Bronchial smooth muscle cell (primary cell): ENCODE measurements at places on chromosomes 6 and 20. TPM values are rescaled to one million over a fixed set of nuclear protein-coding genes. Genes with fewer than 3 reads are reported as not detected.

Gene E2F1
- 0.77 and 1.3 TPM in 2 replicates for total RNA-seq

Gene TMEM14C
- 111 and 119 TPM in 2 replicates for total RNA-seq

Gene TFAP2D
- not detected in 2 replicates for total RNA-seq

Gene KCNQ5
- 0.32 and 0.34 TPM in 2 replicates for total RNA-seq

Gene LY6G6C
- total RNA-seq = not detected in 2 replicates

Gene PRDM13
- total RNA-seq = not detected in 2 replicates

Gene SPTLC3
- total RNA-seq = 4.6 and 13.4 TPM in 2 replicates

Gene NEURL2
- 4.7 and 6.8 TPM in 2 replicates for total RNA-seq

Gene ADTRP
- 2.2 and 3.0 TPM in 2 replicates for total RNA-seq

Gene ZNF391
- 0.79 and 1.0 TPM in 2 replicates for total RNA-seq

Gene NCOA7
- total RNA-seq = 49.2 and 58.8 TPM in 2 replicates

Gene BMP5
- 0.16 TPM in 1 of 2 replicates, not detected in the other for total RNA-seq

Gene BPIFB2
- not detected in 2 replicates for total RNA-seq

Gene ADGRG6
- total RNA-seq = under 0.01 and 0.32 TPM in 2 replicates

Gene EDN1
- total RNA-seq = under 0.01 and 0.16 TPM in 2 replicates

Gene KHDC3L
- not detected in 2 replicates for total RNA-seq

Gene ULBP2
- total RNA-seq = 1.9 and 2.9 TPM in 2 replicates

Gene DNMT3B
- total RNA-seq = 1.1 and 1.5 TPM in 2 replicates

Gene SERAC1
- total RNA-seq = 7.6 and 8.3 TPM in 2 replicates

Gene ANGPT4
- not detected in 2 replicates for total RNA-seq

Gene SOBP
- total RNA-seq = 3.9 and 6.3 TPM in 2 replicates

Gene B4GALT5
- 10.2 and 15.0 TPM in 2 replicates for total RNA-seq

Gene TSPO2
- total RNA-seq = not detected in 2 replicates

Gene INSM1
- total RNA-seq = not detected in 2 replicates

Gene AURKA
- 2.4 and 8.2 TPM in 2 replicates for total RNA-seq

Gene TRAPPC3L
- total RNA-seq = 0.09 and 0.16 TPM in 2 replicates

Gene RCAN2
- 0.09 and 1.6 TPM in 2 replicates for total RNA-seq

Gene BNIP5
- under 0.01 TPM in 1 of 2 replicates, not detected in the other for total RNA-seq

Gene MAS1
- total RNA-seq = not detected in 2 replicates

Gene MUCL3
- not detected in 2 replicates for total RNA-seq

Gene C6orf141
- 0.17 and 0.79 TPM in 2 replicates for total RNA-seq

Gene CST4
- not detected in 2 replicates for total RNA-seq
